CD4-positive, alpha-beta T cell treated with Interferon gamma for 1 hour (primary cell): ENCODE measurements at places on chromosomes 12 and 14.

DNA sequence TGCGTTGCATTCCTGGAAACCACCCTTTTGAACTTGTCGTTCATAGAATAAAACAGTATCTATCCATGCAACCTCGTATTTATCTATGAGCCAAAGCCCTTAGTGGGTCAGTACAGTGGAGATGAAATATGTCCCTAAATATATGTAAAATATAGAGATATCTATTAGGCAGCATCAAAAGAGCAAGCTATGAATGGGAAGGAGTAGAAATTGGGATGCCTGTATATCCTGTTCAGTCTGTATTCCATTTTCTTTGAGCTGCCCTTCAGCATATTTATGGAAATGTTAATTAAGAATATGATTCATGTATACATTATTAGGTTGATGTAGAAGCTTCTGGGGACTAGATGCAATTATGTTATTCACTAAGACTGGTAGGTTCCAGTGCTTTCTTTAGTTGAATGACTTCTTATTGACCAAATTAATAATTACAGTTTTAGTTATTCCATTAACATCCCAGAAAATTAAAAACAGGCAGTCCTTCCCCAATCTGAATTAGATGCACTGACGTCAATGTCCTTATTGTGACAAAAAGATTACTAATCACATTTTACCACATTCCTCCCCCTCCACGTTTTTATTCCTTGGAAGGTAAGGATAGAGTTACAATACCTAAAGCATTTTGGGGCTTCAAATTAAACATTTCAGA lies 11.9 kb upstream of the FRMD6 start:
- DNase-seq, result no peak

- no peak for DNase-seq
Observed at GRCh38 chr12:124191966-124192365, 102.9 kb upstream of the RFLNA start.

DNA sequence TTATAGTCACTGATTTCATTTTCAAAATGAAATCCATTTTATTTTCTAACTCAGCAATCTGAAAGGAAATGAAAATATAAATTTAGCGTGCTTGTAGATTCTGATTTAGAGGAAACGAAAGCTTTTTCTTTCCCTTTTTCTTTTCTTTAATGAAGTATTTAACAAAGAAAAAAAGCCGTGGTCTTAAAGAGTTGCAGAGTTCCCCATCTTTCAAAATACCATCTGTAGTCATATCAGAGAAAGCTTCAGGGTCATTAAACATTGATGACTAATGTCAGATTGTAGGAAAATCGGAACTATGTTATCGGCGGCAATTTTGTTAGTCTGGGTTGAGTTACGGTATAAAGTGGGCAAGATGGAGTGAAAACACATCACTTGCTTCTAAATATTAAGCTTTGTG lies 32.3 kb downstream of the DRAM1 start:
- DNase-seq, result no peak

- DNase-seq, result no peak
Observed at GRCh38 chr14:34219661-34220377, 242.2 kb downstream of the SPTSSA start.

DNA sequence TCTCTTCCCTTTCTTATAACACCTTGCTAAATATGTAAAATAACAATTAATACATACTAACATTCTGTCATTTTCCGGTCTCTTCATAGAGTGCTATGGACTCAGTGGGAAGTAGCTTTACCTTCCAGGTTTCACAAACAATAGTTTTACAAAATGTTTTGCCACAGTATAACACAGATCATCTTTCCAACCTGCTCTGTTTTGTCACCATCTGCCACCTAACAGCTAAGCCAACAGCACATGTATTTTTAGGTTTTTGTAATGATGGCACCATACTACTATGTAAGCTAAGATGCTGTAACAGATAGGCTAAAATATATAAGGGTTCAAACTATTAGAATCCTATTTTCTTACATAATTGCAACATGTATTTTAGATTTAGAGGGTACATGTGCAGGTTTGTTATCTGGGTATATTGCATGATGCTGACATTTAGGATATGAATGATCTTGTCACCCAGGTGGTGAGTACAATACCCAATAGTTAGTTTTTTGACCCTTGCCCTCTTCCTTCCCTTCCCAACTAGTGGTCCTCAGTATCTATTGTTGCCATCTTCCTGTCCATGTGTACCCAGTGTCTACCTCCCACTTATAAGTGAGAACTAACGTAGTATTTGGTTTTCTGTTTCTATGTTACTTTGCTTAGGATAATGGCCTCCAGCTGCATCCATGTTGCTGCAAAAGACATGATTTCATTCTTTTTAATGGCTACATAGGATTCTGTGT lies 8.7 kb downstream of the RHOJ start:
- no peak for DNase-seq

GRCh38 chr12:16955083-16955657 lies 349.2 kb upstream of the LMO3 start:
- no peak for DNase-seq

DNA sequence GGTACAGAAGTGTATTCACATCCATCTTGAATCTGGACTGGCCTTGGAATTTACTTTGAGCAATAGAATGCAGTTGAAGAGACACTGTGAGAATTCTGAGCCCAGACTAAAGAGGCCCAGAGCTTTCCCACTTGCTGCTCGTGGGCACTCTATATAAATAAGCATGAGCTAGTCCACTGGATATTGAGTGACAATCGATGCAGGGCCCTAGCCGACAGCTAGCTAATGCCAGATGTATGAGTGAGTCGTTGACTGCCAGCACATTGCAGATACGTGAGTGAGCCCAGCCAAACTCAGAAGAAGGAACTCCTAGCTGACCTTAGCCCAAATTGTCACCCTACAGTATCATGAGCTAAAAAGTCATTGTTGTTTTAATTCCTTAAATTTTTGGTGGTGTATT lies 24.9 kb downstream of the NAV3 start:
- DNase-seq, result no peak

GRCh38 chr14:32934073-32934880 lies 4.4 kb upstream of the NPAS3 start:
- no peak for DNase-seq

- DNase-seq, result no peak
Observed at GRCh38 chr14:105865266-105865903, 339.0 kb downstream of the TMEM121 start.

- DNase-seq, result no peak
Observed at GRCh38 chr14:105006831-105007592, 13.9 kb downstream of the CDCA4 start.

GRCh38 chr14:52397844-52398243 lies 83.7 kb downstream of the PTGER2 start:
- DNase-seq, result no peak

GRCh38 chr12:93375906-93376305 lies 1.8 kb upstream of the NUDT4 start:
- no peak for DNase-seq

- DNase-seq, result no peak
Observed at GRCh38 chr14:70152081-70152480, 36.7 kb downstream of the SLC8A3 start.

DNA sequence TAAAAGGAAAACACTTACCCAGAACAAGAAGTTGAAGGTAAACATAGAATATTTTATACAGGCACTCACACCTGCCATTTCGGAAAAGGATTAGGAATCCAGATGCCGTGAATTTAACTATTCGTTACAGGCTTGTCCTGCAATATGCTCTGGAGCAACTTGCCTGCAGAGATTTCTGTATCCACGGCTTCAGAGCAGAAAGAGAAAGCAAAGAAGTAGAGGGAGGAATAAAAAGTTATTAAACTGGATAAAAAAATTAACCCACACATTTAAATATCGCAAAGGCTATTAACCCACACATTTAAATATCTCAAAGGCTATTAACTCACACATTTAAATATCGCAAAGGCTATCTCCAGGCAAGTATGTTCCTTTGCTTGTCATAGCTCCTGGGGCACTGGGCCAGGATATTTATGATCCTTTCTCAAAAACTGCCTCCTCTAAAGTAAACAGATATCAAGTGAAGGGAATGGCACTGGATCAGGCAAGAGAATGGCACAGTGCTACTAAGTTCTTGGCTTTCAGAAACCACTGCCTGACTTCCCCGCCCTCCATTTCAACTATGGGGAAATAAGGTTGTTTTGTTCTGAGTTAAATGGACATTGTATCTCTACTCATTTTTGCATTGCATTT lies at the start of gene TSPAN8:
TSS of gene TSPAN8 (minus strand) at position 399 of the 633 bp plus-strand sequence. CDS start at position 78, 321 bp downstream.
- no peak for DNase-seq

DNA sequence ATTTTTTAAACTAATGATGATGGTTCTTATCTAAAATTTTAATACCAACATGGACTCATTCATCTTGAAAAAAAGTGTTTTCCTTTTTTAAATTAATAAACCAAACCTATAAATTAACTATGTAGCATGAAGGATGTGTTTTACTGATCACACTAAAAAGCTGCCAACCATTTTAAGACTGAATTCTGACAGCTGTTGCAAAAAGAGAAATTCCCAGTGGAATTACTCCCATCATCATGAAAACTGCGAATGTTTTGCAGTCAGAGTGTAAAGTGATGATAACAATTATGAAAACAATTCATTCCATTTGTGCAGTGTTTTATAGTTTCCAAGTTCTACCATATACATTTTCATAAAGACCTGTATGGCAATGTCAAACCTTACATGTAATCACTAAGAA lies 232.8 kb downstream of the SLC2A13 start:
- no peak for DNase-seq

DNA sequence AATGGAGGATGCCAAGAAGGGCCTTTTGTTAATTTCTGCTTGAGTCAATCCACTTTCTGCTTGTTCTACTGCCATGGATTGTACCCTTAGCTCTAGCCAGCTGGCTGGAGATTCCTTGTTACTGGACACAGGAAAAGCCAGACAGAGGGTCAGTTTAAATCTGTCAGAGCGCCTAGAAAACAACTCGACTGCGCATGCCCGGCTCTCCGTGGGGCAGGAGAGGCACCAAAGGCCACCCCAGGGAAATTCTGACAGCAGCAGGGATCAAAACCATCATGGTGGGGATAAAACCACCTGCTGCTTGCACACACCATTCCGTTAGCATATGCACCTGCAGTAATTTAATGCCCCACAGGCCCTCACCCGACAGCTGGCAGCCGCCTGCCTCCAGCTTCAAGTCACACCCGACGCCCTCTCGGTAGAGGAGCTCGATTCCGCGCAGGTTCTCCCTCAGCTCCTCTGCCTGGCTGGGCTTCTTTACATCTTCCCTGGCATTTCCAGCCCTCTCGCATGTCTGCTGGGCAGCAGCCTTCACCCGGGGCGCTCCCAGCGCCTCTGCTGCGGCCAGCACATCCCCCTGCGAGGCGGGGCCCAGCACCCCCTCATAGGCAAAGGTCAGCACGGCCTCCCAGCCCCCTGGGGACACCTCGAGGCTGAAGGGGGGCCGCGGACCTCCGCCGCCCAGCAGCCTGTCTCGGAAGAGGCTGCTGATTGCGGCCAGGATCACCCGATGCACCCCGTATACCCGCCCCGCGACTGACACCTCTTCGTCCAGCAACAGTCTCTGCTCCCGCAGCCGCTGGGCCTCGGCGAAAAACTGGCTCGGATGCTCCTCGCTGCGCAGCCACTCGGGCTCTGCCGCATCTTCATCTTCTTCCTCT lies 1.0 kb downstream of the KLHL33 start:
- no peak for DNase-seq

DNA sequence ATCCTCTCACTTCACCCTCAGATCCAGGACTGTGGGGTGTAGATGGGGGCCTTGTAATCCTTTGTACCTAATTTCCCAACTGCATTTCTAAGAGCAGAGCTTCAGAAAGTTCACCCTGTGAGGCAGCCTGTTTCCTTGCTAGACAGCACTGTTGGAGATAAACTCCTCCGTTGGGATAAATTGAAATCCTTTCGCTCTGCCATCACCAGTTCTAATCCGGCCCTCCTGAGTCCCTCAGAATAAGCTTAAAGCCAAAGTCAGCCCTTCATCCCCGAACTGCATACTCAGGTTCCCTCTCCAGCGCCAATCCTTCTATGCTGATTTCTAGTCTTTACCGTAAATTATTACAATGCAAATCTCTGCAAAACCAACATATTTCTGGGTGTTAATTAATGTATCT lies 114.7 kb downstream of the PRMT8 start:
- no peak for DNase-seq

- no peak for DNase-seq
Observed at GRCh38 chr14:41699486-41699885, 92.8 kb downstream of the LRFN5 start.

DNA sequence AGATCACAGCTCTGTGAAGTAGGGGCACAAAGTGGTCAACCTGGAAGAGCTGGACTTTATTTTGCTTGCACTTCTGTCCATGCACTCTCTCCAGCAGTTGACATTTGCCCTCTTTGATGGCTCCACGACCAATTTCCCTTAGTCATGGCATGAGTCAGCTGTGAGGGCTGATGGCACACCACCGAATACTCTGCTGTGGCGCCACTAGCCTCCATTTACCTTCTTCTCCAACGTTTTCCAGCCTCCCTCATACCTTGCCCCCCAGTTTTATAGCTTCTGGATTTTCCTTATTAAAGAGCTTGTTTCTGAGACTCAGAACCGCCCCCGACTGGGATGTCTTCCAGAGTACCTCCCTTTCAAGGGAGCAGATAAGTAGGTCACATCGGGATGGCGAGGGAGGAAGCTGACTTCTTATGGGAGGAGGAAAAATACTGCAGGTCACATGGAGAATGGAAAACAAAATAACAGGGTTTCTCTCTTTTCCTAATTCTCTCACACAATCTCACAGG lies 17.6 kb downstream of the NINJ2 start:
- DNase-seq, result no peak

DNA sequence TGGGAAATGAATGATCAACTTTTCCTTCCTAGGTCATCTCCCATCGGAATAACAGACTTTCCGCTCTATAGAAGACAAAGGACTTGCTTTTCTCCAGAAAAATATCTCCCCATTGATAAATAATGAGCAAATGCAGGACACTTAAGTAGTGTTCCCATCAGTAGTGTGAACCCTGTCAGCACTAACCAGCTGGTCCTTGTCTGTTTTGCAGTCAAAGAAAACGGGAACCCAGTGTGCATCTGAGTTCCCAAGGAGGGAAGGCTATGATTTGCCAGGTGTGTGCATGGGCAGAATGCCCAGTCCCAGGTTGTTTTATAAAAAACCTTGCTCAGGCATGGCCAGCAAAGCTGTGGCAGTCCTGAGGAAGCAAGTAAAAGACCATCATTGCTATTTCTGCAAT lies 256.5 kb upstream of the HMGA2 start:
- no peak for DNase-seq

DNA sequence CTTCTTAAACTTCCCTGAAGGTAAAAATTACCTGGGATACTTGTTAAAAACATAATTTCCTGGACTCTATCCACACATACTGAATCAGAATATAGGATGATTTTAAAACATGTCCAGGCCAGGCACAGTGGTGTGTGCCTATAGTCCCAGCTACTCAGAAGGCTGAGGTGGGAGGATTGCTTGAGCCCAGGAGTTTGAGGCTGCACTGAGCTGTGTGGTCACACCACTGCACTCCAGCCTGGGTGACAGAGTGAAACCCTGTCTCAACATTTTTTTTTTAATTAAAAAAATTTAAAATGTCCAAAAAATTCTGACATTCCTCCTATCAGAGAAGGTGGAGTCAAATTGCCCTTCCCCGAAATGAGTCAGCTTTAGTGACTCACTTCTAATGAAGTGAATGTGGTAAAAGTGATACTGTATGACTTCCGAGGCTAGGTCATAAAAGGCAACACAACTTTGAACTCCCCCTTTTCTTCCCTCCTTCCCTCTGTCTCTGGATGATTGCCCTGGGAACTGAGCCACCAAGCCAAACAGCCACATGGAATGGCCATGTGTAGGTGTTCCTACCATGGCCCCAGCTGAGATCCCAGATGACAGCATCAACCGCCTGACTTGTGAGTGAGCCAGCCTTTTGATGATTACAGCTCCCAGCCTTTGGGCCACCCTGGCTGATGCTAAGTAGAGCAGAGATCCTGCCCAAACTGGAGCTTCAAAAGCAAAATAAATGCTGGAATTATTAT lies 36.3 kb downstream of the LIMA1 start:
- no peak for DNase-seq
